ENCODE measurements at places on chromosomes 2 and 18. TPM values are rescaled to one million over a fixed set of nuclear protein-coding genes. Genes with fewer than 3 reads are reported as not detected.

The C2orf78 gene
- total RNA-seq, result not detected

DNA sequence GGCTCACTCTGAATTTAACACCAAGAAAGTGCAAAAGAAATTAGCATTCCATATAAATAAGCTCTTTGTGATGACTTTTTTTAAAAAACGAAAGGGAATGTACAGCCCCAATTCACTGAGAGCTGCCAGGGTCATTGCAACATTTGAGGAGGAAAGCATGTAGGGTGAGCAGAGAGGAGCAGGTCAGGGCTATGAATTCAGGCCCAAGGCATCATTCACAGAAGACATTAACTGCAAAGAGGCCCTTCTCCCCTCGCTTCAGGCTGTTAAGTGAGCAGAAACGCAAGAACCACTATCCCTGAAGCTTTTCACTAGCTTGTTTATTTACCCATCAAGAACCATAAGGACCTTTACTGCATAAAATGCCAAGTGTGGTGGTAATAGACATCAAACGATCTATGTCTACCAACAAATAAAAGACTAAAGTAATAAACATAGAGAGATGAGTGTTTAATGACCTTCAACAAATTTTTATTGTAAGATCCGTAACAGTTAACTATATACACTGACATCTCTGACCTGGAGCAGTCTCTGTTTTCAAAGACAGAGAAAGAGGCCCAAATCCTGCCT, 333.1 kb upstream of the HNRNPA3 start:
- no peak overlapping the region for H3K4me3 ChIP-seq
- H3K4me1 ChIP-seq, result no peaks in the 10 kb centered on the region
- H3K36me3 ChIP-seq, result no peaks in the 10 kb centered on the region

- H3K27me3 ChIP-seq, result no peaks in the 10 kb centered on the region
- H3K4me3 ChIP-seq, result no peak overlapping the region
- no peak for DNase-seq
- H3K36me3 ChIP-seq, result no peaks in the 10 kb centered on the region
- no peak overlapping the region for H3K27ac ChIP-seq
Observed at GRCh38 chr2:58268685-58269084, 27.6 kb upstream of the FANCL start.

The FOXI3 gene
- total RNA-seq, result not detected

The ELOA2 gene
- not detected for total RNA-seq

DNA sequence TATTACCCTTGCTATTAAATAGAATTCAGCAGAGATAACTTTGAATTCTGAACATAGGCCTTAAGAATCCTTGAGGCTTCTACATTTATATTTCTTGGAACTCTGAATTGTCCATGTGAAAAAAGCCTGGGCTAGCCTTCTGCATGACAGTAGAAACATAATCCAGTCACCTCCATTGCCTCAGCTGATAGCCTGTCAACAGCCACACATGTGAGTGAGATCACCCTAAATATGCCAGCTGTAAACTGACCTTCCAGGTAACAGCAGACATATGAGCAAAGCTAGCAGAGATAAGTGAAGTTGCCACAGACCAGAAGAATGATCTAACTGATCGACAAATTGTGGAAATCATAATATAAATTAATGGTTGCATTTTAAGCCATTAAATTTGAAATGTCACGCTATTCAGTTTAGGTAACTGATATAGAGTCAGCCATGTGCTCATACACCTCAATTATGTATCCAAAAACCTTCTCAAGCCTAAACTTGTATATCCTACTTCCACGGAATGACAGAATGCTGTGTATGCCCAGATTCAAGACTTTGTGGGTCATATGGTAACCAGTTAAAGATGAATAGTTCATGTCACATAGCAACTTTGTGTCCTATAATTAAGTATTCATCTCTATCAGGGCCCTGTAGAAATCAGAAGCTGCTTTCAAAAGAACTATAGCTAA, 48.1 kb upstream of the SETBP1 start:
- H3K27ac ChIP-seq, result no peak overlapping the region
- H3K4me3 ChIP-seq, result no peak overlapping the region
- H3K36me3 ChIP-seq, result no peaks in the 10 kb centered on the region
